AG10803 (cell line): ENCODE measurements at places on chromosomes 5 and 9.

- peak; percentile 47 for DNase-seq
Observed at GRCh38 chr5:106269252-106269843, 1401.4 kb downstream of the EFNA5 start.

DNA sequence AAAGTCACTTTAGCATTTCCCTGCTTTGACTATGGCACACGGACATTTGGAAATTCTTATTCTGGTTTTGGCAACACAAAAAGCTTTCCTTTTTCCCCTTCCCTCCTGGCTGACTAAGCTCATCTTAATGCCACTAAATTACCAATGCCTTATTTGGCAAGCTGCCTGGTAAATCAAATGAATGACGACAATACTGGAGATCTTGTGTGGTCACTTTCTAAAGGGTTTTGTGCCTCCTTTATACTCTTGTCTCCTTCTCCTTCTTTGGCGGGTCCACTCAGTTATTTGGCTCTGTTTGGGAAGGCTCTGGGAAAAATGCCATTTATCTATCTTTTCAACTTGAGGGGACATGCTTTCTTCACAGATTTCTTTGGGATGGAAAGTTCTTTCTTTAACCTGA lies 34.9 kb downstream of the SH3GL2 start:
- peak; percentile 13 for DNase-seq

GRCh38 chr9:10371824-10372223 lies 241.0 kb downstream of the PTPRD start:
- no peak for DNase-seq

DNA sequence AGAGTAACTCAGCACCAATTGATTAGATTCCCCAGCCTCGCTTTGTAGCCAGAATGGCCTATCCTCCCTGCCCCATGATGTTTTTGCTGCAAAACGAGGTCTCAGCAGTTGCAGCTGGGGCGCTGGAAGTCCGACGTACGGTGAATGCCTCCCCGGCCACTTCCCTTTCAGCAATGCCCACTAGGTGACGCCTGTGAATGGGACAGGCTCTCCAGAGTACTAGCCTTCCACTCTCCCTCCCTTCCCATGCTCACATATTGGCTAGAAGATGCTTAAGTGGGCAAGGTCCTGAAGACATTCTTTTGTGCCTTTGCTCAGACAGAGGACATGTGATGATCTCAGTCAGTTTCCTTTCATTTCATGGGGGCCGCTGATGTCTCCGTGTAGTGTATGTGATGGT lies 50.8 kb downstream of the DMRT2 start:
- peak; percentile 45 for DNase-seq

GRCh38 chr9:111983484-111983908 lies 86.9 kb downstream of the UGCG start:
- no peak for DNase-seq

- DNase-seq = no peak
Observed at GRCh38 chr9:110125763-110126351, 82.1 kb downstream of the C9orf152 start.

- DNase-seq = no peak
Observed at GRCh38 chr5:38533286-38534155, 22.9 kb downstream of the LIFR start.

DNA sequence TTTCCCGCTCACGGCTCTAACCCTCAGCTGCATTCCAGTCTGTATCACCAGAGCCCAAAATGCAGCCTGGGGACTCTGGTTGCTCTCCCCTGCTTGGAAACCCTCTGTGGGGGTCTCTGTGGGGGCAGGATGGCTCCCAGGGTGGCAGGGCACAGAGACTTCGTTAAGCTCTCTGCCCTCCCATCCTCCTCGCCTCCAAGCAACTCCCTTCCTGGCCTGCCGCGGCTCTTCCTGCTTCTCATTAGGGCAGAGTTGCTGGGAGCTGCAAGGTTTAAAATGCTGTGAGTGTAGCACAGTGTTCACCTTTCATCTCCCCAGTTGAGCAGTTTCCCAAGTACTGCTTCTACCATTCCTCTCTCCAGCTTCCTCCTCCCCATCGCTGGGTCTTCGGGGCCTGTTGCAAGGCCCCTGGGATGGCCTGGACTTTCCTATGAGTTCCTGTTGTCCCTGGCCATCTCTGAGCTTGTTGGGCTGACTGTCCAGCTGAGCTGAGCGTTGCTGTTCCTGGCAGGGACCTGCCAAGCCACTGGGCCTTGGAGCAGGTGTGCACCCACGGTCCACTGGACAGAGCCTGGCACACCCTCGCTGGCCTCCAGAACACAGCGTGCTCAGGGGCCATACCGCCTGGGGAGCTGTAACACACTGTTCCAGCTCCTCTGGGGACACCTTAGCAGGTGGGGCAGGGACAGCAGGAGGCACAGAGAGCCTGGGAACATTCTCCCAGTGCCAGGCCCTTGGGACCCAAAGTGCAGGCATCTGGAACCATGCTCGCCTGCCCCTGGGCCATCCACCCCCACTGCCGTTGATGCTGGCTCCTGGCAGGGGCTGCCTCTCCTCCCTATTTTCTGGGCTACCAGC lies 188.4 kb downstream of the C9orf50 start:
- DNase-seq = no peak

DNA sequence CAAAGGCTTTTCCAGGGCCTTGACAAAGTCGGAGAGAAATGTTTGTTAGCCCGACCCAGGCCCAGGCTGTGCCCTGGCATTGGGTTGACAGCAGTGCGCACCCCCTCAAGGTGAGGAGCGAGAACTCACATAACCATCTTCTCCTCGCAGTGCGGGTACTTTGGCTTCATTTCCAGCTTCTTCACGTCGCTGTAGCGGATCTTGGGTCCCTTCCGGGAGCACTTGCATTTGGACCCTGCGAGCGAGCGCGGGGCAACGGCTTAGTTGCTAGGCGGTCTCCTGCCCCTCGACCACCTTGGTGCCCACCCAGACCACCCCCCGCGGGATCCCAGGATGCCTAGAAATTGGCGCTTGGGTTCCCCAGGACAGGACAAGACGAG lies 496 bp downstream of the CXCL14 start:
- DNase-seq = no peak

GRCh38 chr5:154191467-154192261 lies 1.1 kb downstream of the GALNT10 start:
- DNase-seq = peak; percentile 45
